Stimulated activated CD4-positive, alpha-beta T cell treated with anti-CD3 and anti-CD28 coated beads, Interleukin-4, amount 100 ng/mL, for 1 hour (primary cell): ENCODE measurements at places on chromosomes 7 and 10.

DNA sequence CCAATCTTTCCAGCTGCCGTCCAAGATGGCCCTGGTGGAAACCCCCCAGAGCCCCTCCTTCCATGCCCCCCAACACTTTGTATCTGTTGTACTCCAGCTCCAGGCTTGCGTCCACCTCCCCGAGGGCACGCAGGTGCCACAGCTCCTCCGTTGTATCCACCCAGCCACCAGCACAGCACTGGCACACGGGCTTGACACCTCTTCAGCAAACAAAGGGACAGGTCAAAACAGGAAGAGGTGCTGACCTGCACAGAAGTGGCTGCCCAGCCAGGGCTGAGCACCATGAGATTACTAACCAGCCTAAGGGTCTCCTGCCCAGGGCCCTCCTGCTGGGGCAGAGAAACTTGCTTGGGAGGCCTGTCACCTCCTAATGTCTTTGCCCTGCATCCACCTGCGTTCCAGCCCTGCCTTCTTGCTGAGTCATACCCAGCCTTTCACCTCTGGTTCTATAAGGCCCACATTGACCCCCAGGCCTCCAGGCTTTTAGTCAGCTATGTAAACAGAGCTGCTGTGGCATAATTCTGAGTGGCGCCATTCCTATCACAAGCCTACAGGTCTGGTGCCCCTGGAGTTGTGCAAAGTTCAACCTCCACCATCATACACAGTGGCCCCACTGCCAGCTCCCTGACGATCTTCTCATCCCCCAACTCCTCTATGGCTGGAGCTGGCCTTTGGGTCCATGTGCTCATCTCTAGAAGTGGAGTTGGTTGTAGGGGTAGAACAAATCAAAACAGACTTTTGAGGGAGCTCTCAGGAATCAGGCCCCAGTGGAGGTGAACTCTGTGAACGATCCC lies 20.9 kb downstream of the SLC29A3 start:
- DNase-seq, result no peak

DNA sequence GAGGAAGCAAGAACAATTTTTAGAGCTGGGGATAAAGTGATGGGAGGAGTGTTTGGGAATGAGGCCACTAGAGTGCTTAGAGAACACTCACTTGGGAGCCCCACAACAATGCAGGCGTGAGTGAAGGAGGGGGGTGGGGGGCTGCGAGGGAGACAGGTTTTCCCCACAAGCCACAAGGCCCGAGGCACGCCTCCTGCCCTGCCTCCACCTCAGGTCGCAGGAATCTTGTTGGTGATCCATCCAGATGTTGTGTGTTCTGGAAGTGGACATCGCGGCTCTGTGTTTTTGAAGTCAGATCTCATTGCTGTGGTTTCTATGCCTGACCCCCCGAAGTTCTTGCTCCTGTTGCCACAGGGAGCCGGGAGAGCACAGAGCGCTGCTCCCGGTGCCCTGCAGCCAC lies 178.0 kb upstream of the BMPER start:
- no peak for DNase-seq

- DNase-seq, result no peak
Observed at GRCh38 chr7:21883069-21883468, 62.6 kb downstream of the CDCA7L start.

DNA sequence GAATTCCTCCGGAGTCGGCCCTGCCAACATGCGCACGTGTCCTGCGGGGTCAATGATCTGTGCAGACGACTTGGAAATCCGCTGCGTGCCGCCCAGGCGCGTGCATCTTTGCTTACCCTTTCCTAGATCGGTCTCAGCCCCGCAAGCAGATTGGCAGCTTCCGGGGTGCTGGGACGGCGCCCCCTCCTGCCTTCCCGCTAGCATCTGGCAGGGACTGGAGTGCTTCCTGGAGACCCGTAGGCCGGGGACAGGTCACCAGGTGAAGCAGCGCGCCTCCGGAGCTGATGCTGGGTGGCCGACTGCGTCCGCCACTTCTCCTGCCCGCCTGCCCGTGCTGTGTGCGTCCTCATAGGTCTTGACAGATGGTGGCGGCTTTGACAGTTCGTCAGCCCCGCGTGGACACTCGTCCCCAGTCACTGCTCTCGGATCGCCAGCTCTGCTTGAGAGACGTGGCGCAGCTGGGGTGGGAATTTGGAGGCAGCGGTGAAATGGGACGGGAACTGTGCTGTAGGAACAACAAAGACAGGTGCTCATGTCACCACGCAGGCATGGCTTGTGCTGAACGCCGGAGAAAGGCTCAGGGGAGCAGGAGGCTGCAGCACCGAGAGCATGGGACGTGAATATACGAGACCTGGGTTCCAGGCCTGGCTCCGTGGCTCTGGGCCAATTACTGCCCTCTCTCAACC lies 21.9 kb upstream of the KCNK18 start:
- peak; percentile 30 for DNase-seq

- DNase-seq, result no peak
Observed at GRCh38 chr7:148696787-148697186, 1.9 kb upstream of the CUL1 start.

DNA sequence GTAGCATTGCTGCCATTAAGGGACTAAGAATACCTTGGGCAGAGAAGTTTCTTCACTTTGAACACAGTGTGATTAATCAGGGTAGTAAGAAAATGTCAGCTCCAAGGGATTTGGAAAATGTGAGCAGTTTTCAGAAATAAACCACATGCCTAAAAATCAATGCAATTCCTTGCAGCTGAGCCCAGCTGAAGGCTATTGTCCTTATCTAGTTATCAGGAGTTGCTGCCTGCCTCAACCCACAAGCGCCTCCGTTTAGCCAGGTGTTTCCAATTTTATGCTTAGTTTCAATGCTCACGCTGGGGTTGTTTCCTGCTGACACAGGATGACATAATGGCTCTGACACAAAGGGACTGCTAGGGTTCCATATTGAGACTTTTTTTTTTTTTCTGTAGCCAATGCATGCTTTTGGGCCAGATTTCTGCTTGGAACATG lies 132.3 kb upstream of the ANK3 start:
- DNase-seq, result no peak
